ENCODE measurements at places on chromosomes 16 and 17.

GRCh38 chr16:29977063-29977825 lies 3.6 kb downstream of the TAOK2 start:
- no peak for DNase-seq

- DNase-seq, result no peak
These were observed 12.0 kb upstream of the KRT23 start for GRCh38 chr17:40949418-40949817.

DNA sequence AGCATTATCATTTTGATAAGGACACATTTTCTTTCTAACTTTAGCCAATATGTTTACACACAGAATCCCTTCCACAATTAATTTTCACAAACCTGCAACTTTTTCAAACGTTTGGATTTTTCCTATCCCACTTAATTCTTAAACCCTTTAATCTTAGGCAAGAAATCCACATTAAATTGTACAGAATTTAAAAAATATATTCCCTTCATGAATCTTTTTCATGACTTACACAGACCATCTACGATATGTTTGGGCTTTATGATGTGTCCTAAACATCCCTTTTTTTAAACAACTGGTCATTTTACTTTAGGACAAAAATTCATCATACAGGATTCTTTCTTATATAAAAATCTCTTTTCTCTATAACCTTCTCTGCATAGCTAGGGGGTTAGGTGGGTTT lies 241.5 kb upstream of the CNTNAP4 start:
- DNase-seq, result no peak

DNA sequence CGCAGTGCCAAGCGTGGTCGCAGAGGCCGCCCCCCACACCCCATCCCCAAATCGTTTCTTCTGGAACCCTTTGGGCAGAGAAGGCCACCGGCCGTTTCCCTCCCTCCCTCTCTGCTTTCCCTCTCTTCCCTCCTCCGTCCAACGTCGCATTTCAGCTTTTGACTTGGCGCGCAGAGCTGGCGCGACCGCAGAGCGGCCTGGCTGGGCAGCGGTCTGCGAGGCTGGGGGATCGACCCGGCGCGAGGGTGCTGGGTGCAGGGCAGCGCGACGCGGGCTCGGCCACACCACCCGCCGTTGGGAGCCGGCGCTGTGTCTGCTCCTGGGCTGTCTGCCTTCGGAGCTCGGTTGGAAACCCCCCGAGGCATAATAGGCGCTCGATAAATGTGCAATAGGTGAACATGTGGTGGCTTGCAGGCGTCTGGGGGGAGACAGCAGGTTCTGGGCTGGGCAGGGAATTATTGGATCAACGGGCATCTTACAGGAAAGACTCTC lies 2.8 kb upstream of the NTN3 start:
- DNase-seq, result no peak

DNA sequence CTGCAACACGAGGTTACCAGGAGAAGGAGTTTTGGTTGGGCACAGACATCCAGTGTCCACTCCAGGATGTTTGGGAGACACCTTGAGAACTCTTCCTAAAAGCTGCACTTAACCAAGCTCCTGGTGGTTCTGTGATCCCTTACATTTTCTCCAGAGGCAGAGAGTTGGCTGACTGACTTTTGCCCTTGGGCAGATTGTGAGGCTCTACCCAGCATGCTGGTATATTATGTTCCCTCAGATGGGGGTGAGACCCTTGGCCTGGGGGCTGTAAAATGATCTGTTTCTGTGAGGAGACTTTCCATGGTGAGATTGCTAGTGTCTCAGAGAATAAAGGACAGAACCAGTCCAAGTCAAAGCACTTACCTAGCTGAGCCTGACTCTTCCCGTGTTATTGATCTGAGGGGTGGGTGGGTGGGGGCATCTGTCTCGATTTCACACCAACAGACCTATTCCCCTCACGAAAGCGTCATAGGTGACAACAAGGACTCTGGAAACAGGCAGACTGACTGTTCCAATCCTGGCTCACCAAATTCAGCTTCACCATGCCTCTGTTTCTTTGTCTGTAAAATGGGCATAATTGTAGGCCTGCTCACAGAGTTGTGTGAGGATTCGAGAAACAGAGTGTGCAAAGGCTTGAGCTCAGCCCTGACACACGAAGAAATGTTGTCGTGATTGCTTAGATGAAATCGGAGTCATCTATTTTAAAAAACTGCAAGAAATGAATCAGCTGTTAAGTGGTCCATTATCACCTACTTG lies 12.2 kb downstream of the USB1 start:
- no peak for DNase-seq

Measured in brain microvascular endothelial cell (primary cell).